ENCODE measurements at places on chromosomes 7 and 10.
A peak's percentile ranks its signal among the peaks of the same experiment; 100 is the strongest.

- DNase-seq = no peak
These were observed 90.7 kb upstream of the C1QL3 start for GRCh38 chr10:16612115-16612980.

GRCh38 chr7:130275826-130276297 lies 9.2 kb downstream of the CPA2 start:
- no peak for DNase-seq

DNA sequence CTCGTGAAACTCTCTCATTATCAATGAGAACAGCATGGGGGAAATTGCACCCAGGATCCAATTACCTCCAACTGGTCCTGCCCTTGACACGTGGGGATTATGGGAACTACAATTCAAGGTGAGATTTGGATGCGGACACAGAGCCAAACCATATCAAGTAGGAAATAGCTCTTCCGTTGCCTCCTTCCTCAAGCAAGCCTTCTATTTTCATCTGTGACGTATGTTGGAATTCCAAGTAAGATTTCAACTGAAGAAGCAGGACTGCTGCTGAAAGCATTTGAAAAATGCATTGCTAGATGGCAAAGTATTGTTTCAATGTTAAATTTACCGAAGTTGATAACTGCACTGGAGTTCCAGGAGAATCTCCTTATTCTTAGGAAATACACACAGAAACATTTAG lies 178.1 kb upstream of the GALNT17 start:
- DNase-seq = no peak

DNA sequence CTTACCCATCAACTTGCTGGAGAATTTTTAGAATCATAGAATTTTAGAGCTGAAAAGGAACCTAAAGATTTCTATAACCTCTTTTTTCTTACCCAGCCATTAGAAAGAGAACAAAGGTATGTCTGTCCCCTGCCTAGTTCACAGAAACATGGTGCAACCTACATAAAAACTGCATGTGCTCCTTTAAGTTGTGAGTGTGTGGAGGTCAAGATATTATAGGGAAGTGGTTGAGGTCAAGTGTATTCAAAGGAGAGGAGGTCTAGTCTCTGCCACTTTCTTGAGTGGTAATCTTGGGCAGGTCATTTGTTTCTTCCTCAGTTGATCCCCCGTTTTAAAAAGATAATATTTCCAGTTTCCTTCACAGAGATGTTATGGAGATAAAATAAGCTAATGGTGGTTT lies 6.4 kb downstream of the UBTD1 start:
- DNase-seq = no peak

GRCh38 chr10:127881262-127881661 lies 11.5 kb downstream of the CLRN3 start:
- DNase-seq = no peak

- no peak for DNase-seq
These were observed 122.3 kb downstream of the PPP1R3A start for GRCh38 chr7:113796557-113796956.

DNA sequence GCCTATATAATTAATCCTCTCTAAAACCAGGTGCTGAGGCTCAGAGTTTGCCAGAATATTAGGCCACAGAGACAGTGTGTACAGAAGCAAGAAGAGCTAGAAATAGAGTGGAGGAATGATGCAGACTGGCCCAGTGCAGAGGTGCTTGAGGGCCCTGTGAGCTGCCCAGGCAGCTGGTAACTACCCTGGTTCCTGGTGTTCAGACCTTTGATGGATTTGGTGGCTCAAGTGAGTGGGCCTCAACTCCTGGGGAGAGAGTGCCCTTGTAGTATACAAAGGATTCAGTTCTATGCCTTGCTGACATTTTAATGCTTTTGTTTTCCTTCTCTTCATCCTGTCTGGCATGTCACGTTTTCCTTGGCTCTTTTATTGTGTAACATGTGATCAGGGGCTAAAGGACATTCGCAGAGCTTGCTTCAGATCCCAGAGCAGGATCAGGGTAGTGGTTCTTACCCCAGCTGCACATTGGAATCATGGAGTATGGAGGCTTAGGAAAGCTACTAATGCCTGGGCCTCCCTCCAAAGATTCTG lies 20.0 kb downstream of the LRRC4 start:
- no peak for DNase-seq

DNA sequence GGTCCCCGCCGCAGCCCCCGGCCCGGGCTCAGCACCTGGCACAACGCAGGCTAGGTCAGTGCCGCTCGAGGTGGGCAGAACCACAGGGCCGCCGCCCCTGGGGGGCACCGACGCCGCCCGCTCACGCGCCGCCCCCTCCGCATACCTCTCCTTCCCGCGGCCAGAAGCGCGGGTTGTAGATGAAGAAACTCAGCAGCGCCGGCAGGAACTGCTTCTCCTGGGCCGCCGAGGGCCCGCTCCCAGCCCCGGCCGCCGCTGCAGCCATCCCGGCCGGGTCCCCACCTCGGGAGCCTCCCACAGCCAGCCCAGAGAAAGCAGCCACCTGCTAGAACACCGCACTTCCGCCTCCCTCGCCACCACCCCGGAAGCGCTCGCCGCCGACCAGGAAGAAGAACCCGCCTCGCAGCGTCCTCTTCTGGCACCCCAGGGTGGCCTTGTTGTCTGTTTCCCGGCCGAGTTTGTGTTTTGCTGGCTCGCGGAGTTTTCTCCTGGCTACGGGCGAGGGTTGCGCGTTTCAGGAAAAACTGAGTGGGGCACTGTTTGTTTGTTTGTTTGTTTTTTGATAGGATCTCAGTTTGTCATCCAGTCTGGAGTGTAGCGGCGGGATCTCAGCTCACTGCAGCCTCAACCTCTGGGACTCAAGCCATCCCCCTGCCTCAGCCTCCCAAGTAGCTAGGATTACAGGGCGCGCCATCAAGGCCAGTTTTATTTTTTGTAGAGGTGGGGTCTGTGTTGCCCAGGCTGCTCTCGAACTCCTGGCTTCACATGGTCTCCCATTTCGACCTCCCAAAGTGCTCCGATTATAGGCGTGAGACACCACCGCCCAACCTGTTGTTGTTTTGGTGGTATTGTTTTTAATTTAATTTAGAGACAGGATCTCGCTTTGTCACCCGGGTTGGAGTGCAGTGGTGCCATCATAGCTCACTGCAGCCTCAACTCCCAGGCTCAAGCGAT lies 17.7 kb downstream of the OCM2 start:
- DNase-seq = peak; percentile 74

GRCh38 chr10:114821915-114822443 lies 399 bp downstream of the FHIP2A start:
- DNase-seq = peak; percentile 10
